ENCODE measurements at places on chromosomes 7 and 10.

DNA sequence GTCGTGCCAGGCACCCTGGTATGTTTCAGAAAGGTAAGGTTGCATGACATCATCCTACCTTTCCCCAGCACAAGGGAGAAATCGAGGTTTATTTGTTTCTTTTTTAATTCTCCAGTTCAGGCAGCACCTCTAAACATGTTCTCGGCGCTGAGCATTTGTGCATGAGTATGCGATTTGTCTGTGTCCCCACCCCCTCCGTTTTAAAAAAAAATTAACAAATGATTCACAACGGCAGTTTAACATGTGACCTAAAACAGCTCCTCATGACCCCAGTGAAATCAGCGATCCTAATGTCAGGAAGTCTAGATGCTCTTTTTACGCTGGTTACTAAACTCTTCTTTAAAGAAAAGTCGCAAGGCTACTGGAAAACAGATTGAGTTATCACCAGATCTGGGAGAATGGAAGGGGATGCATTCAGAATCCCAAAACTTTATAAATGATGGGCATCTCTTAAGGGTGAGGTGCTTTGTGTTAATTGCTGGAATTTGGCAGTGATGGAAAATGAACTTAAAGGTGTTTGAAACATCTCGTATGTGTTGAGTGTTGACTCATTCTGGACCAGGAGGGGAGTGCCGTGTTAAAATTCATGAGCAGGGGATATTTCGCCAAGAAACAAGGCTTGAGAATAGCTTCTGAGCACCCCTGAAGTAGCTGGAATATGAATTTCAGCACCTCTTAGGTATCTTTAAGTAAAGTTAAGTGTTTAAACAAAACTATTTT, 106.8 kb upstream of the PDCD4 start:
- DNase-seq: no peak

DNA sequence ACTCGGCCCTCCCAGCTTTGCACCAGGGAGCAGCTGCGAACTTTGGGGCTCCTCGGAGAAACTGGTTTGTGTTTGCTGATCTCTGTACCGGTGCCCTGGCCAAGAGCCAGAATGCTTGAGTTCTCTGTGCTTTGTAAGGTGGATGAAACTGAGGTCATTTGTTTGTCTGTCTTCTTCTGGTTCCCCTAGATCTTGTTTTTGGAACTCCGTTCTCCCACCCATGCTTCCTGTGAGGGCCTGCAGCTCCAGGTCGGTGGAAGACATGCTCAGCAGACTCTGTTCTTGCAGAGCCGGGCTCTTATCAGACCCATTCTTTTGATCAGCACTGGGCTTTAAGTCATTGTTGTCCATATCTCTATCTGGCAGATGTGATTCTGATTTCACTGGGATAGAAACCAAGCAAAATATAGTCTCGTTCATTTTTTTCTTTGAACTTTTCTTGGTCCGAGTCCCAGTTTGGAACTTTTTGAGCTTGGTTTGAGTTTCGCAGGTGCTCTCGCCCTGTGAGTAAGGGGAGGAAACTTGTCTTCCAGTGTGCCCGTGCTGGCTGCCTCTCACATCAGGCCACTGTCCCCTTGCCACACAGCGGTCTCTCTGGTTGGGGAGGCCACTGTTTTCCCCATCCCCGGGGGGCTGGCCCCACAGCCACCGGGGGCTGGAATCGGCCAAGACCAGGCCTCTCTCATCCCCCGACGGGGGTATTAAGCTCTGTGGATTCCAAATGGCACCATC, 31.2 kb downstream of the JCAD start:
- DNase-seq: no peak

- no peak for DNase-seq
These were observed 114.1 kb downstream of the SLC16A9 start for GRCh38 chr10:59595593-59595992.

- peak; percentile 31 for DNase-seq
These were observed at the start of gene UBTD1 for GRCh38 chr10:97498841-97499560. Gene UBTD1, plus strand, starts transcription at chr10:97498924. Its CDS starts 280 bp downstream, at chr10:97499204.

DNA sequence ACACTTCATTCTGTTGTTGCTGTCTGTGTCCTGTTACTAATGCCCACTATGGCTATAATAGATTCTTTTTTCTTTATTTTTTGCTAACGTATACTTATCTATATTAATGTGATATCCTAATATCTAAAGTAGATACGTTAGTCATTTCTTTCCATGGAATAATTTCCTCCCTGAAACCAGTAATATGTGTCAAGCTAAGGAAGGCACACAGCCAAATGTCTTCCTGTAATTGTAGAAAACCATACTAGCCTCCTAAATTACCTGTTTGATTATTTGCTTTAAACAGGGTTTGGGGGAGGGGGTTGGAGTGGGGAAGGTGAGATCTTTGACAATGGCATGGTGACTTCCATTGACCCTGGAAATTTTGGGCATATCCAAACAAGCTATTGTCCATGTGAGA, 56.4 kb downstream of the THNSL1 start:
- DNase-seq: no peak
